ENCODE measurements at places on chromosomes 1 and 21.

GRCh38 chr1:67342076-67342890, 34.6 kb downstream of the IL12RB2 start:
- DNase-seq, result no peak

- no peak for DNase-seq
Measured at GRCh38 chr1:234768569-234769283, 158.7 kb upstream of the IRF2BP2 start.

DNA sequence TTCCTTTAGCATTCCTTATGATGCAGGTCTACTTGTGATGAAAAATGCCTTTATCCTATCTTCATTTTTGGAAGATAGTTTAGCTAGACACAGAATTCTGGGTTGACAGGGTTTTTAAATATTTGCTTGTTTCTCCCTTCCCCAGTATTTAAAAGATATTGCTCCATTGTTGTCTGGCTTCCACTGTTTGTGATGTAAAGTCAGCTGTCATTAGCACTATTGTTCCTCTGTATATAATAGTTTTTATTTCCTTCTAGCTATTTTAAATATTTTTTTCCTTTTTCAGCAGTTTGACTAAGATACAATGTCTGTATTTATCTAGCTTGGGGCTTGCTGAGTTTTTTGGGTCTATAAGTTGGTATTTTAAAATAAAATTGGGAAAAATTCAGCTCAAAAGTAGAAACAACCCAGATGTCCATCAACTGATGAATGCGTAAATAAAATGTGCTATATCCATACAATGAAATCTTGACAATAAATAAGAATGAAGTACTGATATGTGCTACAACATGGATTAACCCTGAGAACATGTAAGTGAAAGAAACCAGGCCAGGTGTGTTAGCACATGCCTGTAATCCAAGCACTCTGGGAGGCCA, 11.2 kb downstream of the IFT25 start:
- DNase-seq, result no peak

DNA sequence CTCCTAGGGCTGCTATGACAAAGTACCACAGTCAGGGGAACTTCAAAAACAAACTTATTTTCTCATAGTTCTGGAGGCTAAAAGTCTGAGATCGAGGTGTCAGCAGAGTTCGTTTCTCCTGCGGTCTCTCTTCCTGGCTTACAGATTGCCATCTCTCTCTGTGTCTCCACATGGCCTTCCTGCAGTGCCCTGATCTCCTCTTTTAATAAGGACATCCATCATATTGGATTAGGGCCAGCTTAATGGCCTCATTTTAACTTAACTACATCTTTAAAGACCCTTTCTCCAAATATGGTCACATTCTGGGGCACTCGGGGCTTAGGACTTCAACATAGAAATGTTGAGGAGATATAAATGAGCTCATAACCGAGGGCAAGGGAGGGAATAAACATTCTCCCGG, 12.2 kb downstream of the C1orf74 start:
- no peak for DNase-seq

DNA sequence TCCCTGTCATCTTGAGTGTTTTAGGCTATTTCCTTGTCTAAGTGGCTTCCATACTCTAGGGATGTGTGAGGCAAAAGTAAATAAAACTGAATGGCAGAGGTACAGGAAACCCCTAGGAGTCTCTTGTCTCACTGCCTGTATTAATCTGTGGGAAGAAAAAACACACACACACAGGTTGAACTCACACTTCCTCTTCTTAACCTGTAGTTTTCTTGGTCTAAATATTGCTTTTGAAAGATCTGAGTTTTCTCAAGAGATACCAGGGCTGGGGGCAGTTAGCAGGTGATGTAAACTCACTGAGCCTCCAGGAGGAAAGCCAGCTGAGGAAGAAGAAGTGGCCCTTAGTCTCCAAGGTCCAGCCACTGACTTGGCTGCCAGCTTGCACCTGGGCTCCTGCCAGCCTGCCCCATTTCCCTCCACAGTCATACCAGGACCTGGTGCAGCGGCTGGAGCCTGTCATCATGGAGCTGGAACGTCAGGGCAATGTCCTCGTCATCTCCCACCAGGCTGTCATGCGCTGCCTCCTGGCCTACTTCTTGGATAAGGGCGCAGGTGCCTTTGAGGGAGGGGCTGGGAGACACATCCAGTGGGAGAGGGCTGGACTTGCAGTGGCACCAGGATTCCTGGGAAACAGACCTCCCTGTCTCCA, 16.9 kb downstream of the PFKFB2 start:
- DNase-seq, result no peak

DNA sequence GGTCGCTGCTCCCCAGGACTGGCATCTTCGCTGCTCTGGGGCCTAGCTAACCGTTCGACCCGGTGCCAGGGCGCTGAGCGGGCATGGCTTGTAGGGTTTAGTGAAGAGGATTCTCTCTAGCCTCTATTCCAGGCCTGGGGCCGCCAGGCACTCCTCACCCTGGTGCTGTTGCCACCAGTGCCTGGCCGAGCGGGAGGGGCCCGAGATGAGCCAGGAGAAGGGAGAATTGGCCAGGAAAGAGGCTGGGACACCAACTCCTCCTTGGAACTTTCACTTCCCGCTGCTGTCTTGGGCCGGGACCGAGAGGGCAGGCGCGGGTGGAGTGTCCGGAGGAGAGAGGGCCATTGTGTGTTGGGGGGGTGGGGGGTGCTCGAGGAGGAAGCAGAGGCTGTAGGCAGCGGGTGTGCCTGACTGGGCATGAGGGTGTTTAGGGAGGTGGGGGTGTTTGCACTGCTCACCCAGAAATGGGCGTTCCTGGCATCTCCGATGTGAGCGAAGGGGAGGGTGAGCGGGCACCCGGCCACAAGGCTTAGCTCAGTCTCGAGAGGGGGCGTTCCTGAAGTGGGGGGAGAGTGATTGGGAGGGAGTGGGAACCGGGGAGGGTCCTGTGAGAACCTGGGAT, 772 bp downstream of the ADAM15 start:
- no peak for DNase-seq

GRCh38 chr21:42653231-42654061, at the start of gene PDE9A:
TSS of gene PDE9A (plus strand) at chr21:42653621. CDS start at chr21:42653815, 194 bp downstream.
- no peak for DNase-seq

DNA sequence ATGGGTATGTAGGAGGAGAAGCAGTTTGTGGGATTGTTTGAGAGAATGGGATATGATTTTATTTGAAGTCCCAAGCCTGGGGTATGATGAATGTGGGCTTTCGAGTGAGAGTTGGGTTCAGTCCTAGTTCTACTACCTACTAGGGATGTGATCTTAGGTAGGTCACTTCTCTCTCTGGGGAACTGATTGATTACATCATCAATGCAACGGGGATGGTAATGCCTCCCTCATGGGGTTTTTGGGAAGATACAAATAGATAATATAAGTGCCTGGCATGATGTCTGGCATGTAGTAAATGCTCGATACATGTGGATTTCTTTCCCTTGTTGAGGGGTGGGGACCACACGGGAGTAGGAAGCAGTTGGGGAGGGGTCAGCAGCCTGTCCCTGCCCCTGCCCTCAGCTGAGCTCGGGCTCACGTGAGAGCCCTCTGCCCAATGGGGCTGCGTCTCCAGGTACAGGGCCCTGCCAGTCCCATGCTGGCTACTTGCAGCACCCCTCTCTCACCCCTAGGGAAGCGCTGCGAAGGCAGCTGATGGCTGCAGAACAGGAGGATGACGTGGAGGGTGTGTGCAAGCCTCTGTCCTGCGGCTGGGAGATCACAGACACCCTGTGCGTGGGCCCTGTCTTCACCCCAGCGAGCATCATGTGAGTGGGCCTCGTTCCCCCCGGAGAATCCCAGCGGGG, 38.7 kb downstream of the AZIN2 start:
- DNase-seq, result no peak

DNA sequence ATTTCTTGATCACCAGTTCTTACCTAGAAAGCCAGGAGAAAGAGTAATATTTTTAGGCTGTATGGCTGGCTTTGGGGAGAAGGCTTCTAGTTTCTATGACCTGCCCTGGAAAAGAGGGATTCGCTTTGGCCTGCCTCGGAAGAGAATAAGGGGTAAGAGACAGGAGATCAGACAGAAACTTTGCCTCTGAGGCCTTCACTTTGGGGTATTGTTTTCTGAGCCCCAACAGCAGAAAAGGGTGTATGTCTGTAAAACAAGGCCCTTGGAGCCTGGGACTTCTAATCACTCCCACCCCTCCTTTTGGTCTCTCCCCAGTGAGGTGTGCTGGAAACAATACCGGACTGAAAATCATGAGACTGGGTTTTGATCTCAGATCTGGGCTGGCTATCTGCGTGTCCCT, 5.1 kb downstream of the SLC45A3 start:
- DNase-seq, result no peak

DNA sequence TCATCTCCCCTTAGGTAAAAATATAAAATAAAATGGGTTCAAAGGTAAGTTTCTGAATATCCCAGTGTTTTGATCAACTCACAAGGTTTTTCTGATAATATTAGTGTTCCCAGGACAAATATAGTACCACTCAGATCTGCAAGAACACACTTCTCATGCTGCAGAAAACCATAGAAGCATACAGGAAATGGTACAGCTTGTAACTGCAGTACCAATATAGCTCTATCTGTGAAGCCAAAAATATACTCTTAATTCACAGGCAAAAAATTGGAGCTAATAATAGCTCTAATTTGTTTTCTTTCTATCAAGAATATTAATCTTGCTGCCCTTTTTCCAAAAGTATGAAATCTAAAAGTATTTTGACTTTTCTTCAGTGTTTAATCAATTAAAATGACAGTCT, 13.2 kb downstream of the VPS45 start:
- DNase-seq, result no peak

DNA sequence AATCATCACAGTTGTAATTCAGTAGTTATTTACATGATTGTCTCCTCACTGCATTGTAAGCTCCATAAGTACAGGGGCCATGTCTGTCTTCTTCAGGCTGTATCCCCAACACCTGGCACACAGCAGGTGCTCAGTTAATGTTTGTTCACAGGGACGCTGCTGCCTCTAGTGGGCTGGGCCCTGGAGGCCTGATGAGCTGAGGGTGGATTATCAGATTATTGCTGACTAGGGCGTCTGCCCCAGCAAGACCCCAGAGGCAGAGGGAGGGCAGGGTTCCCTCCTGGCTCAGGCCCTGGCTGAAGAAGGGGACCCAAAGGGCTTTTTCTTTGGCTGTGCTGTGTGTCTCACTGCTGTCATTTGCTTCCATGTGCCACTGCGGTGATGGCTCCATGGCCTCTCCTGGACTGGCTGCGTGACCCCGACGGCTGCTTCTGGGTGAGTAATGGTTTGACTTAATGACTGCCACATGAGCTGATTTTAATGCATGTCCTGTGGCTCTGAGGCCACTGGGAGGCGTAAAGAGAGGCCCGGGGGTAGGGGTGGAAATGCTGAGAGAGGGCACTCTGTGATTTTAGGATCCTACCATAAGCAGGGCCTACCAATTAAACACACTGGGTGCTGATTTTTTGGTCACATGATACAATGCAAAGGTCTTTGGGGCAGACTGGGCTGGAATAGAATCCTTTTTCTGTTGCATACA, 20.8 kb upstream of the EPB41 start:
- no peak for DNase-seq

DNA sequence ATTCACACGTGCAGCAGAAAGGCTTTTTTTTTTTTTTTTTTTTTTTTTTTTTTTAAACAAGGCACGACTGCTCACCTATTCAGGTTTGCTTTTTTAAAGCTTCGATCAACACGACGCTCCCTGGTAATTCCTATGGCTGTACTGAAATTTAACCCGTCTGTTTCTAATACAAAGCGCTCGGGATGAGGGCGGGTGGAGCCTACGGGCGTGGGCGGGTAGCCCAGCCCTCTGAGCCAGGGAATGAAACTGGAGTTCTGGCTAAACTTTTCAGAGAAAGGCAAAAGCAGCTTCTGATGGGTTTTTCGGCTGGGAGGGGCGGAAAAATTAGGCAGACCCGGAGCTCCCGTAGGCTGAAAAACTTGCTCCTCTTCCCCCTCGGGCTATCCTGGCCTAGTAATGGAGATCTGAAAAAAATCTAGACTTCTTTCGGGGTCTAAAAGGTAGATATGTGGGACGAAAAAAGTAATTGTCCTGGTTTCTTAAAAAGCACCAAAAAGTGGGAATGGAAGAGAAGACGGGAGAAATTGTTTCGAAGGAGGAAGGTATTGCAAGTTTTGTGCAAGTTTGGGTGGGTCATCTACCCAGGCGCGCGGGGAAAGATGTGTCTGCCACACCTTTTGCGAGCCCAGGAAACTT, 7.4 kb downstream of the NR5A2 start:
- no peak for DNase-seq

- DNase-seq, result no peak
Measured at GRCh38 chr1:239884796-239885195, 206.9 kb upstream of the FMN2 start.

- DNase-seq, result no peak
Measured at GRCh38 chr1:210687582-210688279, 359.0 kb downstream of the HHAT start.

GRCh38 chr1:115118086-115118485, 28.8 kb upstream of the TSPAN2 start:
- DNase-seq, result no peak

DNA sequence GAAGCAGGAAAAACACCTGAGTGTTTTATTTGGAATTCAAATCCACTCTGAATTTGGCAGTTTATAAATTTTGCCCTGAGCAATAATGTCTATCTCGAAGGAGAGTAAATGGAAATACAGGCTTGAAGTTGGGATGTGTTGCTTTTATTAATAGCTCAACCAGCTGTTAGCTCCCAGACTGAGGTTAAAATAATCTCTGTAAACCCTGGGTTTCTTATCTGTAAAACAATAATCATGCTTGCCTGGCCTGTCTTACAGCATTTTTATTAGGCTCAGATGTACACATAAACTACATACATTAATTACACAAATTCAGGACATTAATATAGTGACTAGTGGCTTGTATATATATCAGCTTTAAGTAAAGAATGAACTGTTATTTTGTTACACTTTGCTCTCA, 148.5 kb downstream of the GALNT2 start:
- no peak for DNase-seq

GRCh38 chr1:245046315-245046714, 108.5 kb upstream of the KIF26B start:
- no peak for DNase-seq

Measured in kidney epithelial cell (primary cell).